ENCODE measurements at places on chromosomes 3 and 15.

- no peak for DNase-seq
These were observed 27.8 kb downstream of the FNDC3B start for GRCh38 chr3:172066880-172067796.

DNA sequence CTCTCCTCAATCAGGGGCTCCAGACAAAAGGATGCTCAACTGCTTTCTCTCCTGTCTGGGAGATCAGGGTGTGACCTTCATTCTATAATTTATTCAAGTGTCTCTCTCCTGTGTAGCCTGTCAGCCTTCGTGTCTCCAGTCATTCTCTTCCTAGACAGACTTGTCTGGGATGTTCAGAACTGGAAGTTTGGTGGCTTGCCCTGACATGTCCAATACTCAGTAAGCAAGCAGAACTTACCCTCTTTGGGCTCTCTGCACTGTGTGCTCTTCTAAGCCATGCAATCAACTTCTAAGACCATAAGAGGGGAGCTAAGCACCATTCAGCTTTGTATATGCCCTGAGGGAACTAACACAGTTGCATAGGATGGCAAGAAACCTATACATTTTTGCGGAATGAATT is 14.1 kb downstream of the ACKR2 start:
- DNase-seq, result no peak

- no peak for DNase-seq
These were observed 684 bp upstream of the RPS27L start for GRCh38 chr15:63157891-63158431.

DNA sequence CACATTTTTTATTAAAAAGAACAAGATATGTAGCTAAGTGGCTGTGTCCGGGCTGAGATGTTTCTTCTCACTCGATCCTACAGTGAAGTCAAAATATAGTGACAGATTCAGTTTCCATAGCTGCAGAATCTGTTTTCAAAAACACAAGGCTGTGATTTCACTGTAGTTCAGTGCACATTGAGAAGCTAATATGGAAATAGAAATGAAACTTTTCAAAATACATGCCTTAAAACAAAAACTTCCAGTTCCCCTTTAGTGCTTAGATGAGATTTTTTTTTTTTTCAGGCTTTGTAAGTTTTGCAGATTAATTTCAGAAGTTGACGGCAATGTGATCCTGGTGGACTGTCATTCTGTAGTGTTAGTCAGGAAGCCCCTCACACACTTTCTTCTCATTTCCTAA is 23.8 kb upstream of the TRAK1 start:
- DNase-seq, result no peak

GRCh38 chr3:134803652-134804051 is 8.6 kb downstream of the EPHB1 start:
- no peak for DNase-seq

- DNase-seq, result no peak
These were observed 5.1 kb upstream of the LTF start for GRCh38 chr3:46469680-46470357.

DNA sequence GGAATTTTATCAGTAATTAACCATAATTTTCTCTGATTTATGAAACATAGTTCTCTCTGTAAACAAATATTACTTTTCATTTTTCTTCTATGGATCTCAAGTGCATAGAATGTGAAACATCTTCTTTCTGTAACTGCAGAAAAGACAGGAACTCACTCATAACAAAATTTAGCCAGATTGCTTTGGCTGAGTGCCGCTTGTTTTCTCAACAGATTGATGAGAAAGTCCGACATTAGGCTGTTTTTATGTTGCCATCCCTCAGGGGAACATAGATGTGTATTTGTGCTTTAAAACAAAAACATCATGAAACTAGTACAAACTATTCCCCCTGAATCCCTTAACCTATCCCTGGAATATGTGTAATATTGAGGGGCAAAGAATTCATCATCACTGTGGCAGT is 154.2 kb downstream of the B3GALNT1 start:
- no peak for DNase-seq

Measured in NCI-H1092 (cell line).